ENCODE measurements at places on chromosomes 12 and 14.

- no peak for DNase-seq
Observed at GRCh38 chr14:39451811-39452210, 19.6 kb upstream of the FBXO33 start.

DNA sequence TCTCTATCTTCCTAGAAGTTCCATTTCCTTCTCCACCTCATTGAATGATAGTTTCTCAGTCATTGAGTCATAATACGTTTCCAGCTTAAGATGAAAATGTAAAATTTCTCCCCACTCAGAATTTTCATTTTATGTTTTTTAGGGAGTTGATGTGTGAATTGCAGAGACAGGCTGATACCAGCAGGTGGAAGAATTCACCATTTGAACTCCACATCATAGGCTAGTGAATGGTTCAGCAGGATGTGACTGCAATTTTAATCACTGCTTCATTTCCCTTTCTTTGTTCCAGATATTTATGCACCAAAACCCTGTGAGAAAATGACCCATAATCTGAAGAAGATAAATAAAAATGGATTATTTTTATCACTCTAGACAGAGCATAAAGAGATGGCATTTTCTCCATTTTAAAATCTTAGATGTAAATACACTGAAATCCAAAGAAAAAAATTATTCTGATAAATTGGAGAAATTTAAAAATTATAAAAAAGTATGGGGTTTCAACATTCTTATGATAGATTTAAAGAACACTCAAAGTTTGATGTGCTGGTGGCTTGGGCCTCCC, 10.6 kb upstream of the PYGL start:
- DNase-seq = no peak

- no peak for DNase-seq
Observed at GRCh38 chr12:61213646-61214045, 1046.6 kb upstream of the USP15 start.

- DNase-seq = no peak
Observed at GRCh38 chr12:107411792-107412535, 273.6 kb upstream of the PWP1 start.

GRCh38 chr12:124563809-124564208, 3.6 kb downstream of the NCOR2 start:
- DNase-seq = no peak

GRCh38 chr14:84991021-84991420, 538.9 kb upstream of the FLRT2 start:
- no peak for DNase-seq

- no peak for DNase-seq
Observed at GRCh38 chr12:52670961-52671360, 9.2 kb downstream of the KRT1 start.

DNA sequence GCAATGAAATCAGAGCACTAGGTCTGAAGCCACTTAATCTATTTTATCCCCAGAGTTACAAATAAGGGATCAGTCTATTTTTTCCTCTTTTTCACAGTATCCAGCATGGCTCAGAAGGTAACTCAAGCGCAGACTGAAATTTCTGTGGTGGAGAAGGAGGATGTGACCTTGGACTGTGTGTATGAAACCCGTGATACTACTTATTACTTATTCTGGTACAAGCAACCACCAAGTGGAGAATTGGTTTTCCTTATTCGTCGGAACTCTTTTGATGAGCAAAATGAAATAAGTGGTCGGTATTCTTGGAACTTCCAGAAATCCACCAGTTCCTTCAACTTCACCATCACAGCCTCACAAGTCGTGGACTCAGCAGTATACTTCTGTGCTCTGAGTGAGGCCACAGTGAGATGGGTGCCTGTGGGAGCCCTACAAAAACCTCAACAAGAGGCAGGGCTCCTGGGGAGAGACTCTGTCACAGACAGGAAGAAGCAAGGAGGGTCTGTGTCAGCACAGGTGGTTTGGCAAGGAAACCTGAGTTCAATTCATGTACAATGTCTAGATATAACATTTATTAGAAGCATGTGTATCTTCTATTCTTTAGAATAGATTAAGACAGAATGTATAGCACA, 334.3 kb upstream of the OR4E1 start:
- DNase-seq = peak; percentile 49

DNA sequence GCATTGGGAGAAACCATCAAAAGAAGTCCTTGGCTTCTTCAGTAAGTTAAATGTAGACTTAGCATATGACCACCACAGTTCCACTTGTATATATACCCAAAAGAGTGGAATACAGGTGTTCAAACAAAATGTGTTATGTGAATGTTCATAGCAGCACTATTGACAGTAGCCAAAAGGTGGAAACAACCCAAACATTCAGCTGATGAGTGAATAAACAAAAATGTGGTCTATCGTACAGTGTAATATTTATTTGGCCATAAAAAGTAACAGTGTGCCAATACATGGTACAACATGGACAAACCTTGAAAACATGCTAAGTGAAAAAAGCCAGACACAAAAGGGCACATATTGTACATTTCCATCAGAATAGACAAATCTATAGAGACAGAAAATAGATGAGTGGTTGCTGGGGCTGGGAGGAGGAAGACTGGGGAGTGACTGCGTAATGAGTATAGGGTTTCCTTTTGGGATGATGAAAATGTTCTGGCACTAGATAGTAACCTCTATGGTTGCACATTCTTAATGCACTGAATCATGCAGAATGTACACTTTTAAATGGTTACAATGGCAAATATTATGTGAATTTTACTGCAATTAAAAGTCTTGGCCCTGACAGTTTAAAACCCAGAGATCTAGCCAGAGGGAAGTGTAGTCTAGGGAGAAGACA, 5.5 kb downstream of the ERP29 start:
- no peak for DNase-seq

GRCh38 chr14:46651526-46652144, at the start of gene RPL10L:
Gene RPL10L (minus strand): TSS chr14:46651781. CDS start chr14:46651736, 45 bp downstream.
- no peak for DNase-seq

GRCh38 chr14:64244279-64244678, 49.9 kb downstream of the ESR2 start:
- DNase-seq = no peak

DNA sequence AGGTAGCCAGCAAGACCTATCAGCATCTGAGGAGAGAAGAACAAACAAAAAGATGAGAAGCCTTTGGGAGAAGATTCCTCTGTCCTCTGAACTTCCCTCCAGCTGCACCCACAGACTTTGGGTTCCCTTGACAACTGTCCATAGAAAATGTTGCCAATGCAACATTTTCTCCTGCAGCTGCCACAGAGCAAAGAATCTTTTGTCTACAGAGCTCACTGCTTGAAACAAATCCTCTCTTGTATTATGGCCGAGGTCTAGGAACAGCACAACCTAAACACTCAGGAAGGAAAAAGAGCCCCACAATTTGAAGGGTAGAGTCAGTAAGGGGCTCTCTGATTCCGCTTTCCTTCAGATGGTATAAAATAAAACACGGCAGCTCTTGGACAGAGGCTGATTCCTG, 14.3 kb downstream of the POMT2 start:
- no peak for DNase-seq

- DNase-seq = peak; percentile 69
Observed at GRCh38 chr14:75232597-75232996, 46.0 kb upstream of the FOS start.

DNA sequence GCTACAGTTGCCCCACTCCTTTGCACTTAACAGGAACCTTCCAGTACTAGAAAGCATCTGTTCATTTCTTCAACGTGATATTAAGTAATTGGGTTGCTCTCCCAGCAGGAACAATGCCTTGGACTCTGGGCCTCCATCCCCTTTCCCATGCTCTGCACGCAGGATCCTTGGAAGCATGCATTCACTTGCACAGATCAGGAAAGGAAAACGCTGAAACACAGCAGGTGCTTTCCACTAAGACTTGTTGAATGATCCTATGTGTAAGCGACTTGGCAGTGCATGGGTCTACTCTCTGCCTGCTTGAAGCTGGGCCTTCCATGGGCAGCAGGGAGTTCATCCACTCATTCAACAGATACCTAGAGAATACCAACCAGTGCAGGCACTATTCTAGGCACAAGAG, 2.3 kb downstream of the LTBP2 start:
- DNase-seq = no peak

DNA sequence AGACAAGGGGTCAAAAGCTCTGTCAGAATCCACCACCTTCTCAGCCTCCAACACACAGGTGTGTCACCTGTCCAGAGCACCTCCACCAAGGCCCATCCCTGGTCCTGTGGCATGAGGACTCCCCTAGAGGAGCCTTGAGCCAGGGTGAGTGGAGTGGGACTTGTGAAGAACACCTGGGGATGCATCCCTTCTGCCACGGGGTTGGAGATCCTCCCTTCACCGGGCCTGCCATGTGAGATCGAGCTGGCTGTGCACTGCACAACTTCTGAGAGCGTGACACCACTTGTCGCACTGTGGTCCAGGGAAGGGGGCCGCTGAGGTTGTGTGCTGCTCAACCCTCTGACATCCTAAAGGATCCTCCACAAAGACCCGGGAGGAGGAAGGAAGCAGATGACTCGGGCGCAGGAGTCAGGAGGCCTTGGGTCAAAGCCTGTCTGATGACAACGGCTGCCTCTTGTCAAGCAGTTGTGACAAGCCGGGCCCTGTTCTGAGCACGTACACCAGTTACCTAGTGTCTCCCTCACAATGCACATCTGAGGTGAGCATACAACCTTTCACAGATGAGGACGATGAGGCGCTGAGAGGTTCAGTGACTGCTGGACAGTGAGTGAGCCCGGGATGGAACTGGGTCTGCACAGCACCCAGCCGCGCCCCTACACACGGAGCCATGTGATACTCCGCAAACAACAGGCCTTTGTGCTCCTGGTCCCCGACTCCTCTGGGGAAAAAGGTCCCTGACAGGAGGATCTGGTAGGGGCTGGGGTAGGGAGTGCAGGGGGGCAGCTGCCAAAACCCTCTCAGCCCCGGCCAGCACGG, 35.6 kb downstream of the CHGA start:
- no peak for DNase-seq

DNA sequence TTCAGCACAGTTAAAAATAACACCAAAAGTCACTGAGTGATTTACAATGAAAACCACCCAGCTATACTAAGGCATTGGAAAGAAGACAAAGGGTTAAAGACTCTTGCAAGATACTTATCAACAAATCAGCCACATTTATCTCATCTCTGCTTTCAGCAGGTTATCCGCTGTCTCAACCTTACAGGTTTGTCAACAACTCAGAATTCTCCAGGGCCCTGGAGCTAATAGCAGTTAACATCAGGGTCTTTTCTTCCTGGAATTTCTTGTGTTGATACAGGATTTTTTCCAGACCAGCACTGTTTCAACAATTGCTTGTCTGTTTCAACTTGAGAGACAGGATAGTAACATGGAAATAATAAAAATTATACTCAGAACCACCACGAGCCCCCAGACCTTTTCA, 3.5 kb downstream of the PKP2 start:
- DNase-seq = no peak

- no peak for DNase-seq
Observed at GRCh38 chr12:66709893-66710292, 31.0 kb upstream of the GRIP1 start.

- DNase-seq = no peak
Observed at GRCh38 chr14:105666420-105666819, 140.0 kb downstream of the TMEM121 start.

DNA sequence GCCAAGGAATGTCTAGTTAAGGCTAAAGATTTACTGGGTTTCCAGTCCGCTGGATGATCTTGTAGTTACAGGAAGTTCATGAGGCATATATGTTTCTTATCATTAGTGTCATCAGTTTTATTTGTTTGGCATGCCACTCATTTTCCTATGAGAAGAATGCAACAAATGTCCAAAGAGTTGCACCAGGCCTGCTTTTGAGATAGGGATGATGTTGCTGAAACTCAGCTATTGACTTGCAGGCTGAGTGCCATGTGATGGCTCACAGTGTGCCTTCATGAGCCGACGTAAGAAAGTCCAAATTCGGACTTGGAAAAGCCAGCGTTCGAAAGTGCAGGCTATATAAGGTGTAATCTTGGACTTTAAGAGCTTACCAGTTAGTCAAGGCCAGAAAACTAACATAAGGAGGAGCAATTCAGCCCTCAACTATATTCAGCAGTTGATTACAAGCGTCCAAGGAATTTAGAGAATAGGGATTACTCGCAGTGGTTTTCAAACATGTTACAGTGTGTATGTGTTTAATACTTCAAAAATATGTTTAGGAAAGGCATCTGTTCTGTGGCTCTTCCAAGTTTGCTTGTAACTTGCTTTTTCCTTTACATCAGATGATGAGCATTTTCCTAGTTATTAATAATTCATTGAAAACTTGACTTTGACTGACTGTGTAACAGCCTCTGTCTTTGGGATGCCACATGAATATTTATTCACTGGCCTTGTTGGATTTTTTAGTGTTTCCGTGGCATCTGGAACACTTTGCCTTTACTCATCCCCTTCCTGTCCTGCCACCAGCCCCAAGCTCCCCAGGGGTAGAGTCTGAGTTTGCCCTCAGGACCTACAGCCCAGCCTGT, 101.3 kb downstream of the LGMN start:
- no peak for DNase-seq

DNA sequence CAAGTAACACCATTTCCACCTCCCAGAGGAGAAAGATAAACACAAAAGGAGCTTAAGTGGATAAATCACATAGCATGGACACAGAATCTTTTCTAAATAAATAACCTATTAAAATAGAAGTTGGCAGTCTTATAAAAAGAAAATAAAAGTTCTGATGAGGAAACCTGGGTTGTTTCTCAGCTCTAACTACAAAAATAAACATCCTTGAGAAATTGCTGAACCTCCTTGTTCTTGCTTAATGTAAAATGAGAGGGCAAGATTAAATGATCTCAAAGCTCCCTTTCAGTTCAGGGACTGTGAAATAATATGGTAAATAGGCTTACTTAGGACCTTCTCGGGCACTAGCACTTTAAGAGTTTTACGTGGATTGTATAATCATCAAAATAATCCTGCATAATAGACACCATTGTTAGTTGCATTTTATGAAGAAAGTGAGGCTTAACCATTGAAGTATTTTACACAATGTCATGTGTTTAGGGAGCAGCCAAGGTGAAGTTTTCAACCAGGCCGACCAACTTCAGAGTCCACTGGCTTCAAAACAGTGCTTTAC, 214.0 kb upstream of the NOVA1 start:
- DNase-seq = no peak

- DNase-seq = peak; percentile 27
Observed at GRCh38 chr14:69260861-69261564, 1.1 kb downstream of the GALNT16 start.

DNA sequence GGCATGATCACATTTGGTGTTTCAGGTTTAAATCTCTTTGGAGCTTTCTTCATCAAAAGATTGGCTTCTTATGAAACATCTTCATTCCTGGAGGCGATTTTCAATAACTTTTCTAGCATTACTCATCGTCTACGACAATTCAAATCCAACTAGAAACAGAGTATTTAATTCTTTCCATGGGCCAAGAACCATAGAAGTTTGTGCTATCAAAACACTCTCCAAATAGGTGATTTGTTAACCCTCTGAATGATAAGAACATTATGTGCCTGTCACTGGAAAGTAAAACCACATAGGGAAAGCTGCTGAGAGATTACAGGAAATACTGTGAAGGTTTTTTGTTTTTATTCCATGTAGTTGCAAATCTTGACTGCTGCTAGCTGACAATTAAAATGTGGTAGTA, 6.9 kb upstream of the DCN start:
- DNase-seq = no peak

GRCh38 chr14:68606176-68606575, 186.7 kb downstream of the ZFP36L1 start:
- no peak for DNase-seq
